ENCODE measurements at places on chromosomes 7 and 10.

GRCh38 chr10:938941-939678, 7.6 kb upstream of the LARP4B start:
- no peak for DNase-seq

DNA sequence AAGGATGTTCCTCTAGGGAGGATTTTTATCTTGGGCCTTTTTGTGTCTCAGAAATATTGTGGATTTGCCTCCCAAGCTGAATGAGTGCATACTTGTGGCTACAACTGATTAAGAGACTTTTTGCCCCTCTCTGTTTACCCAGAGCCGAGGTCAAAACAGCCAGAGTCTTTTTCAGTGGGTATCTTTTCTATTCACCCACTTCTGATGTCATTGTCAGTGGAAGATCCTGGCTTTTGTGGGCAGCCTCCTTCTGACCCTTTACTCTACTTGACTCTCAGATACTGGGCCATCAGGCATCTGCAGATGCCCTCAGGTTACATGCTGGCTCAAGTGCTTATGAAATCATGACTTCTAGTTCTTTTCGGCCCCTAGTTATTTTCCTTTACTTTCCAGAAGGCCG, 19.6 kb upstream of the PIP4K2A start:
- no peak for DNase-seq

DNA sequence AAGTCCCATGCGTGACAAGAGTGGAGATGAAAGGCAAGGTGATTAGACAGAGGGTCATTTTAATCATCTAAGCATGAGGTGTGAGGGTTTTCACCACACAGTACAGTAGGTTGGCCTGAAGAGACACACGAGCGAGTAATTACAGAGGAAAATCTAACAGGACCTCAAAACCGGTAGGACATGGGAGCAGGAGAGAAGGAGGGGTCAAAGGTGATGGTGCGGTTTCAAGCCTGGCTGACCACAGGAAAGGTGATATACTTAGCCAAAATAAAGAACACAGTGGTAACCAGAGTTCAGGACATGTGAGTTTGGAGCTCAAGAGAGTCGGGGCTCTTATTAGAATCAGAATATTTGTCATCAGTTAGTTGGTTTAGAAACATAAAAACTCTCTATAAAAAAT, 20.0 kb downstream of the GLI3 start:
- DNase-seq = no peak

DNA sequence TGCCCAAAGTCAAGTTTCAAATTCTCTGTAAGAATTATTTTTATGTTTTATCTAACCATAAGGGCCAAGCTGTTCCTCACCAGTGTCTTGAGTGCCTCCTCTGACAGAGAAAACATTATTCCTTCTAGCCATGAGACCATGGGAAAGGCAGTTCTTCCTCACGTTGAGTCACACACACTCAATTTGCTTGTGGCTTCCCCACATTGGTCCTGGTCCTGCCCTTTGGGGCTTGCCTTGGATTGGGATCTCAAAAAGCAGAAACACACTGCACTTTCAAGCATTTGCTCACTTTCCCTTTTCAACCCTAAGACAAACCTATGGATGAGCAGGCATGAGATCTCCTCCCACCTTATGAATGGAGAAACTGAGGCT, 248.3 kb upstream of the IGFBP3 start:
- DNase-seq = no peak

DNA sequence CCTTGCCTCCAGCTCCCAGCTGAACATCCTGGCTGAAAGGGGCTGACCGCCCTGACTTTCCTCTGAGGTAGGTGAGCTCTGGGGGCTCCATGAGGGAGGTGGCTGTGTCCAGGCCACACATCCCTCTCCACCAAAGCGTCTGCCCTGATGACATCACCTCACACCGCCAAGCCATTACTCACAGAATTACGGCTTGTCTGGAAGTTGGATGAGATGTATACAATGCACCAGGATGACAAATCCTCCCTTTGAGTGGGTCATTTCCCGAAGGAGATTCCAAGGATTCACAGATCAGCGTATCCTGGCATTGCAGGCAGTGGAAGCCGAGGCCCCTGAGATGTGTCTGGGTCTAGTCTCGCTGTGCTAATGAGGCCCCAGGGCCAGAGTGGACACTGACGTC, 15.1 kb upstream of the RET start:
- no peak for DNase-seq

DNA sequence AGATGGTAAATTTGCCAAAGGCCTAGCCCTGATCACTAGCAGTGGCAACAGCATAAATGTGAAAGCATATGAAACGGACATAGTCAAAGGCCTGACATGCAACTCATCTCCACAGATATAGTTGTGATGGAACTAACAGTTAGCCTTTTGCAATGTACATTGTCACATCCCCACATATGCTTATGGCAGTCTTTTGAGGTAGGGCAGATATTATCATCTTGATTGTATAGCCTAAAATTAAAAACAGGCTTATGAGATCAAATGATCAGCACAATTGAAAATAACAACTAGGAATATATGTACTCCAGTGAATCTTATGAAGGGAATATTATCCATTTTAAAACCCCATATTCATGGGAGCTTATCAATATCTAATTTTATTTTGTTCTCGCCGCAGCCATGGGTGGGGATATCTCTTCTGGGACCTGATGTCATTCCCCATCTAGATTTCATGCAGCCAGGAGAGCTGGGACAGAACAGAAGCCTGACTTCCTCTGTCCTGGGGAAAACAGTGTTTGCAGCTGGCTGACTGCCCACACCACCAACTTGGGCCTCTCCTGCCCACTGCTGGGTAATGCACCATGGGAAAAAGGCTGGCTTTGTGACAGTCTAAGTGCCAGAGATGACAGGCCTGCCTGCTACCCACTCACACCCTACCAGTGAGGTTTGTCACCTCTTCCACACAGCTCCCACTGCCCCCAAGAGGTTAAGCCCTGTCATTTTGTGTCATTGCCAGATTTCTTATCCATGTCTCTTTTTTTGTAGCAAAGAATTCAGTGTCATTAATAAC, 180.2 kb upstream of the FZD1 start:
- no peak for DNase-seq

GRCh38 chr10:126628746-126629145, 41.7 kb downstream of the C10orf90 start:
- no peak for DNase-seq

- DNase-seq = no peak
These were observed 476.8 kb upstream of the ADARB2 start for GRCh38 chr10:2214092-2214491.

DNA sequence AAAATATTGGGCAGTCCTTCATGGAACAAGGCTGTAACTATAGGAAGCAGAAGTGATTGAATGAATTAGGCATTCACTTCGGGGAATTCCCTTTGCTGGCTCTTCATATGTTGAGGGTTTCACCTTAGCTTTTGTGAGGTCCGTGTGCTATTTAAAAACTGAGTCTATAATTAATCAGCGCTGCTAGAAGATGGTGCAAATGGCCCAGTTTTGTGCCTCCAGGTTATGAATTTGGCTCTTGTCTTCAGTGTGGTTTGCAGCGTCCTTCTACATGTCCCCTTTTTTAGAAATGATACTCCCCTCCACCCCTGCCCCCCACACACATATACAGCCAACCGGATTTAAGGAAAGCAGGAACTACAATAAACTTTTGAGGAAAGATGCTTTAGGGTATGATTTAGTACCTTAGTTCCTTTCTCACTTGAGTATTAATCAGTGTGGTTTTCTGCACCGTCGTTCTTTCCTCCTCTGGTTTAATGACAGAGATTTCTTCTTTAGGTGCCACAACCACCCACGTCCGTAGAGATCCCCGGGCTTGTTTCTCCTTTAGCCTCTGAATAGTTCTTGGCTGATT, 110.6 kb upstream of the SAMD8 start:
- no peak for DNase-seq

GRCh38 chr7:55549457-55549856, 22.8 kb downstream of the VOPP1 start:
- no peak for DNase-seq

DNA sequence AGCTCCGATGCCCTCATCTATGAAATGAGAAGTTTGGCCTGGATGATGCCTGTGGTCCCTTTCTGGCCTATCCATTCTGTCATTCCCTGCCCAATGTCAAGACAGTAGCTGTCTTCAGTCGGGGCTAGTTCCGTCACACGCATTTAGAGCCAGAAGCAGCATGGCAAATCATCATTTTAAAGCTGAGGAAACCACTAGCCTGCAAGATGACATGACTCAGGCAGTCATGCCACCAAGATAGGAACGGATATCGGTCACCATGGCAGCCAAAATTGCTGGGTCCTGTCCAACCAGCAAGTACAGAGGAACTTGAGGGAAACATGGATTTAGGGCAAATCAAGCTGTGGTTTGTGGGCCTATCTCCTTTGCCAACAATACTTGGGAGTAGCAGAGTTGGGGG, 64.5 kb upstream of the MRLN start:
- DNase-seq = no peak

DNA sequence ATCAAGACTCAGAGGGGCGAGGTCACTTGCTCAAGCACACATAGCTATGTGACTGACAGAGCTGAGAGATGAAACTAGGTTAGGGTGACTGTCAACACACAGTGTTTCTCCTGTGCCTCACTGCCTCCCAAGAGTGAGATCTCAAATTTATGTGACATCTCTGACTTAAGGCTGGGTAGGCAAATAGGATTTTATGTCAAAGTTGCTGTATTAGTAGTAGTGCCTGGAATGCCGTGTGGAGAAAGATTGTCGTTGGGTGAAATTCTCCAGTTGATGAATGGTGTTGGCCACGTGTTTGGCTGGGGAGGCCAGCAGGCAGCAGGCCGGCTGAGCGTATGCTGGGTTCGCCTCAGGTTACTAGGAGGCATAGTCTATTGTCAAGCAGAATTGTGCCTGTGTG, 148.3 kb upstream of the BMPER start:
- no peak for DNase-seq

DNA sequence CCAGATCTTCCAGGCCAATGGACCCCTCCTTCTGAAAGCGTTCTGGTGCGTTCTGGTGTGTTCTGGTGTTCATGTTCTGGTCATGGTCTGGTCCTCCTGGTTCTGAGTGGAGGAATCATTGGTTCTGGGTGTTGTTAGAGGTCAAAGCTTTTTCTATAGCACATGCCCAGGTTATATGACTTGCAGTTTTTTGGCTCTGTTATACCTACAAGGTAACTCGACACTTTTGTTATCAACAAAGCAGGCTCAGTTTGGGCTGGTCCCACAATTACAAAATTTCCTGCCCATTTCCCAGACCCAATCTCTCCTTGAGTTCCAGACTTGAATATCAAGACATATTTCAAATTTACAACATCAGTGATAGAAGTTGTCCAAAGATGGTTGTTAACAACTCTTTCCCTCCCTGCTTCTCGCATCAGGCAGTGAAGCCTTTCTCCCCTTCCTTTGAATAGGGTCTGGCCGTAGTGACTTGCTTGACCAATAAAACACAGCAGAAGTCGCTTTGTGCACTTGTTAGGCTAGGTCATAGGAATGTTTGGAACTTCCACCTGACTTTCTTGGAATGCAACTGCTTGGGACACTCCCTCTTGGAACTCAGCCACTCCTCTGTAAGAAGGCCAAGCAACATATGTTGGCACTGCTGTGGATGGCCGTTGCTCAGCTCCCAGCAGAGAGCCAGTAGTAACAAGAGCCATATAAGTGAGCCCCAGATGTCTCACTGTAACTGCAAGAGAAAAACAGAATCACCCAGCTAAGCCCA, 83.1 kb upstream of the STEAP1B start:
- no peak for DNase-seq

DNA sequence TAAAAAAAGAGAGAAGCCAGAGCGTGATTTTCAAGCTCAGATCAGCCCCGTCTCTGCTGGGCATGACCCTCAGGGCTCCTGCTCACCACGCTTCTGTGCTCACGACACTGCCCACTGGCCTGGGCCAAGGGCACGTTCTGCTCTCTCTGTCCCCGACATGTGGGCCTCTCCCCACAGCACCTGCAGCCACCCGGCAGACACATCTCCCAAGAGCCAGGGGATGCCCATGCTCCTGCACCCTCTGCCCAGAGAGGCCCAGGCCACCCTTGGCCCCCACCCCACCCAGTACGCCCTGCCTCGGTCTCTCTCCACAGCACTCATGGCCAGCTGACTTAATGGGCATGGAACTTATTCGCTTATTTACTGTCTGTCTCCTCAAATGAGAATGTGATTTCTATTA, 175.4 kb upstream of the RNF32 start:
- DNase-seq = no peak

DNA sequence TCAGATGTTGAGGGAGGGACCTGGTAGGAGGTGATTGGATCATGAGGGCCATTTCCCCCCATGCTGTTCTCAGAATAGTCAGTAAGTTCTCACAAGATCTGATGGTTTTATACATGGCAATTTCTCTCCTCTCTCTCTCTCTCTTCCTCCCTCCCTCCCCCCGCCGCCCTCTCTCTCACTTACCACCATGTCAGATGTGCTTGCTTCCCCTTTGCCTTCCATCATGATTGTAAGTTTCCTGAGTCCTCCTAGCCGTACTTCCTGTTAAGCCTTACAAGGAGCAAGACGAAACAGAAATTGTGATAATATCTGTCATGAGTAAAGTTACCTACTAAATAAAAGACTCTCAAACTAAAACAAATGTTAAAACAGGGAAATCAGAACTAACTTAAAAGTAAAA, 19.9 kb upstream of the GPR141 start:
- no peak for DNase-seq

DNA sequence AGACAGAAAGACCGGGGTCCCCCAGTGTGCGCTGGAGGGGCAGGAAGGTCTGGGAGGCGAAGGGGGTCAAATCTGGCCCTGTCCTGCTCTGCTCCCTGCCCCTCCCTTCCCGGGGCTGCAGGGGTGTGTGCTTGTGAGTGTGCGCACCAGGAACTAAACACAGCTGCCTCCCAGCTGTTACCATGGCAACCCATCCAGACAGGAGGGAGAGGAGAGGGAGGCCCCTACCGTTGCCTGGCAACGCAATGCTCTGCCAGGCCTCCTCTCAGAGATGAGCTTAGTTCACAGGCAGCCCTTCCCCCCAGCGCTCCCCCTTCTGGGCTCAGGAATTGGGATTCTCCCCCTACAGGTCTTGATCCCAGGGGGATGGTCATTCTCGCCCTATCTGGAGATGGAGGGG, 6.1 kb downstream of the NYAP1 start:
- no peak for DNase-seq

- DNase-seq = no peak
These were observed 328.2 kb downstream of the GLRX3 start for GRCh38 chr10:130464426-130464825.

DNA sequence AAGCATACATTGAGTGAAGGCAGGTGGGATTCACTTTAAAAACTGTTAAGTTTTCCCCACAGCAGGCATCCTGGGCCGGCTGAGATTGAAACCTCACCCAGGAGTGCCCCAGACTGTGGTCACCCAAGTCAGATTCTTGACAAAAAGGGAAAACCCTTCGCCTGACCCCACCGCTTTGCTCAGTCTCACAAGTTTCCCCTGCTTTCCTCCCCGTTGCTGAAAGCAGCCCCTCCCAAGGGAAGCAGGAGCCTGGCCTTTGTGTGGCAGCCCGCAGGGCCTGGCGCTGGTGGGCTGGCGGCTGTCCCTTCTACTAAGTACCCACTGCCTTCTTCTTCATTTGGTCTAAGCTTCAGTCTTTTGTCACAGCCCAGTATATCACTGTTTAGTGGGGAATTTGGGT, 16.0 kb downstream of the RNF32 start:
- no peak for DNase-seq

Measured in activated CD4-positive, CD25-positive, alpha-beta regulatory T cell treated with anti-CD3 and anti-CD28 coated beads, Interleukin-2, amount 50 U/mL, for 16 hours (primary cell).